ENCODE measurements at places on chromosomes 7 and 10.

GRCh38 chr7:50835156-50835555 is 52.5 kb upstream of the GRB10 start:
- H3K4me3 ChIP-seq: no peak overlapping the region
- no peak overlapping the region for H3K27ac ChIP-seq
- H3K27me3 ChIP-seq: no peaks in the 10 kb centered on the region
- H3K4me1 ChIP-seq: no peaks in the 10 kb centered on the region
- no peak for DNase-seq

- peak overlapping the region; percentile 10 for H3K4me3 ChIP-seq
- H3K27ac ChIP-seq: peak overlapping the region; percentile 95
- peaks cover 50% of the 10 kb centered on the region for H3K4me1 ChIP-seq
- DNase-seq: no peak
- H3K36me3 ChIP-seq: no peaks in the 10 kb centered on the region
These were observed 808 bp downstream of the C10orf71 start for GRCh38 chr10:49299816-49300139.

- no peaks in the 10 kb centered on the region for H3K4me1 ChIP-seq
- H3K36me3 ChIP-seq: no peaks in the 10 kb centered on the region
- H3K27ac ChIP-seq: no peak overlapping the region
- DNase-seq: no peak
These were observed 87.4 kb downstream of the PTPN20 start for GRCh38 chr10:46998595-46998994.

GRCh38 chr10:11720260-11720741 is 21.9 kb upstream of the ECHDC3 start:
- DNase-seq: no peak
- H3K4me1 ChIP-seq: no peaks in the 10 kb centered on the region
- H3K27me3 ChIP-seq: no peaks in the 10 kb centered on the region
- H3K4me3 ChIP-seq: no peak overlapping the region

- no peak overlapping the region for H3K27ac ChIP-seq
- no peaks in the 10 kb centered on the region for H3K4me1 ChIP-seq
- no peak for DNase-seq
- H3K27me3 ChIP-seq: no peaks in the 10 kb centered on the region
- no peak overlapping the region for H3K4me3 ChIP-seq
These were observed 32.0 kb downstream of the PCDH15 start for GRCh38 chr10:54769051-54769450.

- no peak for DNase-seq
- no peak overlapping the region for H3K27ac ChIP-seq
- no peak overlapping the region for H3K4me3 ChIP-seq
- peaks cover 50% of the 10 kb centered on the region for H3K36me3 ChIP-seq
- no peaks in the 10 kb centered on the region for H3K27me3 ChIP-seq
These were observed 135.3 kb downstream of the CTTNBP2 start for GRCh38 chr7:117737926-117738325.

- H3K4me1 ChIP-seq: no peaks in the 10 kb centered on the region
- no peak overlapping the region for H3K27ac ChIP-seq
- no peak for DNase-seq
- no peak overlapping the region for H3K4me3 ChIP-seq
- H3K27me3 ChIP-seq: no peaks in the 10 kb centered on the region
These were observed 49.5 kb upstream of the PPP2R2D start for GRCh38 chr10:131851346-131851745.
